Muscle of leg (tissue), 16 donors: ENCODE measurements at places on chromosomes 11 and 22.

- no peak for DNase-seq
These were observed 40.3 kb downstream of the ALX4 start for GRCh38 chr11:44269369-44270351.

- DNase-seq: no peak
These were observed 34.6 kb downstream of the SPECC1L start for GRCh38 chr22:24305260-24305692.

GRCh38 chr22:24437741-24438328, 10.4 kb downstream of the ADORA2A start:
- no peak for DNase-seq

- DNase-seq: no peak
These were observed 36.1 kb upstream of the TSPAN18 start for GRCh38 chr11:44690651-44691050.

DNA sequence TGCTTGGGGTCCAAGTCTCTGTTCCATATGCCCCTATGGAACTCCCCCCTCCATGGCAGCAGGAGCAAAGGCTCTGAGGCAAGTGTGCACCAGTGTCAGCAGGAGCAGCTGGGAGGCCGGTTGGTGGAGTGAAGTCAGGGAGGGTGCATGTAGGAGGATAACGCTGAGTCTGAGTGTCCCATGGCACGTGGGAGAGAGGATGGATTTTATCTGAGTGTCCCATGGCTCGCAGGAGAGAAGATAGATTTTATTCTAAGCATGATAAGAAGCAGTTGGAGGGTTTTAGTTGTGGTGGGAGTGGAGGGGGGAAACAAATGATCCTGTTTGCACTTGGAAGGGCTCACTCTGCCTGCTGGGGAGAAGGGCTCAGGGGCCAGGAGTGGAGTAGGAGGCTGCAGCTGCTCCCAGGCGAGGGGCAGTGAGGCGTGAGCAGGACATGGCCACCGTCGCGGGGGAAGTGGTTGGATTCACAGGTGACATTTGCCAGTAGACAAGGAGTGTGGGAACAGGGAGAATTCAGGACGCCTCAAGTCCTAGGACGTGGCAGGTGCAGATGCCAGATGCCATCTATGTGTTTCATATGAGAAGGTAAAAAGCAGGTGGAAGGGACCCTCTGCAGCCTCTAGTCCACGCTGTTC, 33.6 kb upstream of the PARVG start:
- no peak for DNase-seq

GRCh38 chr11:33377412-33378370, 120.5 kb downstream of the HIPK3 start:
- no peak for DNase-seq

GRCh38 chr11:2655834-2656622, 43.8 kb downstream of the KCNQ1OT1 start:
- no peak for DNase-seq

DNA sequence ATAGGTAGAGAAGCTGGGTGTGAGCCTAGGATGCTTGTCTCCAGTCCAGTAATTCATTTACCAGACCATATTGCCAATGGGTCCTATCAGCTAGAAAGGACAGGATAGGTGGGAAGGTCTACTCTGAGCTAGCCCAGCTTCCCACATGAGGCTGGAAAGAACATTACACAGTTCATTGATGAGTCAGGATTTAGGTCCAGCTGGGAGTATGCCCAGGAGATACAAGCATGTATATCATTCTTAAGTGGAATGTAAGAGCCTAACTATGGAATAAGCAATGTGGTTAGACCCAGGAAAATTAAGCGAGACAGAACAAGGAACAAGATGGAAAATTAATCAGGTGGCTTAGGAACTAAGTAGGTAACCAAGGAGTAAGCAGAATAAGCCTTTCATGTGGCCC, 59.0 kb upstream of the TBCEL start:
- peak; percentile 49 for DNase-seq

DNA sequence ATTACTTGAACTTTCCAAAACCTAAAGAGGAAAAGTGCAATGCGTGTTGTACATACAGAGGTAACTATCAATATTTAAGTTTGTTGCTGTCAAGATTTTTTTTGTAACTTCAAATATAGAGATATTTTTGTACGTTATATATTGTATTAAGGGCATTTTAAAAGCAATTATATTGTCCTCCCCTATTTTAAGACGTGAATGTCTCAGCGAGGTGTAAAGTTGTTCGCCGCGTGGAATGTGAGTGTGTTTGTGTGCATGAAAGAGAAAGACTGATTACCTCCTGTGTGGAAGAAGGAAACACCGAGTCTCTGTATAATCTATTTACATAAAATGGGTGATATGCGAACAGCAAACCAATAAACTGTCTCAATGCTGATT, 2.1 kb downstream of the ADM start:
- no peak for DNase-seq

GRCh38 chr11:102967497-102967896, 12.0 kb upstream of the MMP13 start:
- no peak for DNase-seq

DNA sequence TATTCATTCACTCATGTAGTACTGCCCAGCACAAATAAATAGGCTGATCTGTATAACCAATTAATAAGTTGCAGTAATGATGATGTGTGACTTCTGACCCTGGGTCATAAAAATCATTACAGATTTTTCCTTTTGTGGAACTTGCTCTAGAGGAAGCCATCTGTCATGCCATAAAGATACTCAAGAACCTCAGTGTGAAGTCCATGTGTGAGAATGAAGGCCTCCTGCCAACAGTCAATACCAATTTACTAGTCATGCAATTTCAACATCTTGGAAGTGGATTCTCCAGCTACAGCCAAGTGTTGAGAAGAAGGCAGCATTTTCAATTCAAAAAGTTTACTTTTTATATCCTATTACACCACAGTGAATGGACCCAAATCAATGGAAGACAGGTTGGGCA, 435.6 kb upstream of the LRRC4C start:
- no peak for DNase-seq

DNA sequence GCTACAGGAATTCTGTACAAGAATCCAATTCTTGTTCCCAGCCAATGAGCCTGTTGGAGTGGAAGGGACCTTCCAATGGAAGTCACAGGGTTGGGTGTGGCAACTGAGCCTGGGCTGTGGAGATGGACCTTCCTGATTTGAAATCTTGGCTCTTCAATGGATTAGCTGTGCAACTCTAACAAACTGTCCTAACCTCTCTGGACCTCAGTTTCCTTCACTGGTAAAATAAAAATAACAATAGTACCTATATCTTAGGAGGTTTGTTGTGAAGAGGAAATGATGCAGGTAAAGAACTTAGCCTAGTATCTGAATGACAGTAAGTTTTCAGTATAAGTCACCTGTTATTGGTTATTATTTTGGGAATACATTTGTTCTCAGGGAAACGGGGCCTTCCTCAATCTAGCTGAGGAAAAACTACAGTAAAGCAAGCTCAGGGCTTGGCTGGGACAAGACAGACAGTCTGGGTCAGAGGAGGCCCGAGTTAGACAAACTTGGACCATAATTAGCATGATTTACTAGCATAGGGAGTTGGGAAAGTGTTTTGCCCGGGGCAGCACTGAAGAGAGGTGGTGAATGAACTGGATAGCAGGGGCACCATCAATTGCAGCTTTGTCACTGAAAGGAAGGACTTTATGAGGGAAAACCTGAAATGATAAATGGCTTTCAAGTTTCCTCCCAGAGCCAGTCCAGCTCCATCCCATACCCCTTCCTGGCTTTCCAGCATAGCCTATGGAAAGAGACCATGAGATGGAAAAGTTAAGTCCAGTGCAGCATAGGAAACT, 13.7 kb downstream of the ELF5 start:
- no peak for DNase-seq

DNA sequence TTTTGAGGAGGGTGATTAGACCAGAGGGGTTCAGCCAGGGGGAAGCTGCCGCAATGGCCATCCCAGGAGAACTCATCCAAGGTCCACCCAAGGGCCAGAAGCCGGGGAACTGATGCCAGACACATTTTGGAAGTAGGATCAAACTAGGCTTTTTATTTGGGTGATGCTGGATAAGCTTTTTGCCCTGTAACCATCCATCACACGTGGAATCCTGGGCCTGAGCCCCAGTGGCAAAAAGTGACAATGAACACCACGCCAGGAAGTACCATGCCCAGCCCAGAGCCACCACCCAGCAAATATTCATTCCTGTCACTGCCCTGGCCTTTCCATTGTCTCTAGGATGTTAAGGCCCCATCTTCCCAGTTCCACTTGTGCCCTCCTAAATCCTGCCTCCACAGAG, 85.9 kb downstream of the ZC3H12C start:
- no peak for DNase-seq

- DNase-seq: no peak
These were observed 129.4 kb downstream of the NOX4 start for GRCh38 chr11:89361734-89362133.

DNA sequence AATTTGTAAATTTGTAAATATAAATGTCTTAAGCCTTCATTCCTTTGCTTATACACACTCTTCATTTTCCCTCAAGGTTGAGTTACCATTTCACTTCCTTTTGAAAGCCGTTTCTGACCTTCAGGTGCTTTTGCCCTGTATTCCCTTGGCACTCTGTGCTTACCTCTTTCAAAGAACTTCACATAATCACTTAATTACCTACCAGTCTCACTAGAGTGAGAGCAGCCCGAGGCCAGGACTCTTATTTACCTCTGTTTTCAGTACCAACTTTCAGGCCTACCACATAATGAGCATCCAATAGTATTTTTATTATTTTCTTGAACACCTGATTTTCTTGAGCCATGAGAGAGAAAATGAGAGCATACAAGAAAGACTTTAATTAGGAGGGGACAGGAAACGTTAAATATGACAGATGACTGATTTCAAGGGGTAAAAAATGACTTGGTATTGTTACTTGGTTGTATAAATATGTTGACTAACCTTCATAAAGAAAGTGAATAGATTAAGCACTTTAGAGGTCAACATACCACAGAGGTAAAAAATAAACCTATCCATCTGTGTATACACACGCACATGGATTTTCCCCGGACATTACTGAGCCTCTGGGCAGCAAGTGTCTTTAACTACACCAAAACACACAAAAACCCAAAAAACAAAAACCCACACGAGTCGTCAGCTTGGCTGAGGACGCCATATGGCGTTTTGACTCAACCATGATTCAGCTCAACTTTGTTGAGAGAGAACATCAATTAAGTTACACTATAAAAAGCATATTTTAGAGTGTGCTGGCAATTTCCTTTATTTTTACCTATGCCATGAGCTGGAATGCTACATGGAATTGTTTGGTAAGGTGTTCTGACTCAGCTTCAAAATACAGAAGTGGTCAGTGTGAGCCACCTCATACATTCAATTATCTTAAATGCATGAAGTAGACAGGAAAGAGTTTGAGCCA, 7.6 kb downstream of the ATXN10 start:
- no peak for DNase-seq

DNA sequence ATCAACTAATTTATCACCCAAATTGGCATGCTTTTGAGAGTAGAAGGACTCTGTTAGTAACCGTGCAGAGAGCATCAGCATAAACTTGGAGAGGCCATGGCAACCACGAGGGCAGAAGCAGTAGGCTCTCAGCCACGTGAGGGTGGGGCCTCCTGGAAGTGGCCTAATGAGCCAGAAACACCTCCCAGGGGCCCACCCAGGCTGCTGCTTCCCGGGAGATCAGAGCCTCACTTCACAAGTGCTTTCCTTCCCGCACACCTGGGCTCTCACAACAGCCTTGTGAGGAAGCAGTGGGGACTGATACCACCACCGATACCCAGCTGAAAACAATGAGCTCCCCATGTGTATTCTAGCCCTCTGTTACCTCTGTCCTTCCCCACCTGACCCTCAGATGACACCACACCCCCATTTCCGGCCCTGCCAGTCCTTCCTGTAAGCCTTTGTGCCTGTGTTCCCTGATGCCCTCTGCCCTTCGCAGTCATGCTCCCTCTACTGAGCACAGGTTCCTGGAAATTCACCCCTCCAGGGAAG, 17.0 kb downstream of the TRIM29 start:
- DNase-seq: no peak

GRCh38 chr11:39434466-39434865, 2025.0 kb downstream of the LRRC4C start:
- DNase-seq: no peak

DNA sequence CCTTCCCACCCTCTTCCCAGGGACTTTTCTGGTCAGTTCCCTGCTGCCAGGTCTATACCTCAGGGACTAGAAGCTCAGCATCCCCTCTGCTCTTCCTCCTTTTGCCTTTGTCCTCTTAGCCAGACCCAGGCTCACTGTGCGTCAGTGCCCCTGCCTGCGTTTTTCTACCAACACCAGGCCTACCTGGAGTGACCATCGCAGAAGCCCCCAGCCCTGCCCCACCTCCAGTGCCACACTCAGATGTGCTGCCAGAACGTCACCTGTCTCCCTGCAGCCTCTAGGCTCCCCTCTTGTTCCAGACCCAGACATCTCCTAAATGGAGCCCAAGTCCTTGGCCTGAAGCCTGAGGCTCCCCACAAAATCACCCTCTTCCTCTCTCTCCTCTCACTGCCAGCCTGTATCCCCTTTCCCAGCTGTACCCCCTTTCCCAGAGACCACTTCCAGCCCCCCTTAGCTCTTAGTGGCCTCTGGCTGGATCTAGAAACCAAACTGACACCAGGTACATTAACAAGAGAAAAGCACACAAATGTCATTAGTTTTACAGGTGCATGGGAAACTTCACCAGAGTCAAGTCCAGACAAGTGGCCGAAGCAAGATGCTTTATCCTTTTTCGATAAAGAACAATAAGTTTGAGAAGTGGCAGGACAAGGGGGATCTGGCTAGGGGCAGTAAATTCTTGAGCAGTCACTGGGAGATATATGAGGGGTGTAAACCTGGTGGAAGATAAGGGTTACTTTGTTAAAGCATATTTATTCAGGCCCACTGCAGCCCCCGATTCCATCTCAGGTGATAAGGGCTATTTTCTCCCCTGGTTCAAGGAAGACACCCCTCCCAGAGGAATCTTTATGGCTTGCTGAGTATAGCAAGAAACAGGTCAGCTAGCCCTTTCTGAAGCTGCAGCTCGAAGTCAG, 61.5 kb downstream of the BCR start:
- DNase-seq: no peak

- peak; percentile 53 for DNase-seq
These were observed 8.4 kb downstream of the CYTH4 start for GRCh38 chr22:37290737-37291136.

GRCh38 chr11:15175831-15176230, 61.1 kb downstream of the INSC start:
- no peak for DNase-seq

GRCh38 chr11:8093931-8094575, 13.0 kb downstream of the TUB start:
- no peak for DNase-seq

DNA sequence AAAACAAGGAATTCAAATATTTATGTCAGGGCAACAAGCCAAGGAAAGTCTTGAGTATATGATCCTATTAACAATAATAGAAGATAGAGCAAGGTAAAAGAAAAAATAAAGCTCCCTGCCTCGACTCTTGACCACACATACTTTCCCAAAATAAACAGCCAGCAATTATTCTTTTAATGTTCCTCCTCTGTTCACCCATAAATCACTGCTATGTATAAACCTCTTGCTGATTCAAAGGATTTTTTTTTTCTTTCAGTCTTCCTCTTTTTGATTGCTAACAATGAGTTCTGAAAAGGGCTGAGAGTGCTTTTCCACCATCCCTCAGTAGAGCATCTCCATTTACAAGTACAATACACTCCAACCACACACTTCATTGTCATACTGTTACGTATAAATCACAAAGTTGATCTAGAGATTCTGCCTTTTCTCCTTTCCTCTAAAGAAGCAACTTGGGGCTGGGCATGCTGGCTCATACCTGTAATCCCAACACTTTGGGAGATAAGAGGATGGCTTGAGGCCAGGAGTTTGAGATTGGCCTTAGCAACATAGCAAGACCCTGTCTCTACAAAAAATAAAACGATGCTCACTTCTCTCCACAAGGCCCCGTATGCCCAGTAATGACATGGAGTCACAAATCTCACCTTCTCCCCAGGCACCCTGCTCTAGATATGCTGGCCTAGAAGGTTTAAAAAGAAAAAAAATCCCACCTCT, 24.0 kb downstream of the RAB30 start:
- DNase-seq: no peak
